Stimulated activated CD8-positive, alpha-beta memory T cell treated with anti-CD3 and anti-CD28 coated beads, Interleukin-4, amount 100 ng/mL, for 1 hour (primary cell): ENCODE measurements at places on chromosomes 4 and X.

- no peak for DNase-seq
Observed at GRCh38 chrX:13081395-13082205, 37.2 kb upstream of the FAM9C start.

DNA sequence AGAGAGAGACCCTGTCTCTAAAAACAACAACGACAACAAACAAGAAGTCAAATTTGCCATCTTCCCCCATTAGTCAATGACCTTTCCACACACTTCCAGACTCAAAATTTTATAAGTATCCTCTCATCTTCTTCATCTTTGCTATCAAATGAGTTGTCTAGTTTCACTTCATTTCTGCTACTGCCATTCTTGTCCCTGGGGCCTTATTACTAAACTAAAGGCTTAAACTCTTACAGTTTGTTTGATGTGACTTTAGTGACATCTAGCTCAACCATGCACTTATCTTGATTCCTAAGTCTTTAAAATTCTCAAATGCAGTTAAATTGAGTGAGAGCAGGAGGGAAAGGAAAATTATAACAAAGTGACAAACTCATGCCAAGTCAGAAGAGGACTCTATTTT, 271.8 kb upstream of the GK2 start:
- no peak for DNase-seq

DNA sequence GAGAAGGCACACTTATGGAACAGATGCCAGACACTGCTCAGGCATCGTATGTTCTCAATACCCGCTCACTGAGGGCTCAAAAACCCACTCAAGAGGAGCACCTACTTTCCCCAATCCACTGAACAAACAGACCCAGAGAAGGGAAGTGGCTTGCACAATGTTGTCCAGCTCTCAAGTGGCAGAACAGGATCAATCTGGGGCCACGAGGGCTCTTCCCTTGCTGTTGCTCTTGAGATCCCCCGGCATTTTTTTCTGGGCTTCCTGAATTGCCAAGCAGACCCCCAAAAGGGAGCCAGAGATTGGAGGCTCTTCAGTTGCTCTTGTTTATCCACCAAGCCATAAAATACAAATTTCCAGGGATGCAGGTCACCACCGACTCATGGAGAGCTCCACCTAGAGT, 35.7 kb downstream of the IDS start:
- no peak for DNase-seq

DNA sequence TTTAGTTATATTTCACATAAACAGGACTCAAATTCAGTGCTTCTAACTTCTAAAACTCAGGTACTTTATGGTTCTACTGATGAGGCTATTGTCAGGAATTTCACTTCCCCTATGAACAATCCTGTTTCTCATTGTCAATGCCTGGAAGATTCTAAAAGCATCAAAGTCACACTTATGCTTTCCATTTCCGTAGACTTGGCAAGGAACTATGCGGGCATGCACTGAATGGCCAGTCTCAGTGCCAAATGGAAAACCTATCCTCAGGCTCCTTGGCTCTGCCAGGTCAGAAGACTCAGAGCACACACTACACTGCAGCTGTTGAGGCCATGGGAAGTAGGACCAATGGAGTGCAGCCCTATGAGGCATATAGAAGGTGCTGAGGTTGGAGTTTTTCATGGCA, 97.0 kb upstream of the PTPN13 start:
- DNase-seq = no peak

GRCh38 chr4:123278755-123279154, 117.8 kb upstream of the SPRY1 start:
- no peak for DNase-seq

- DNase-seq = no peak
Observed at GRCh38 chrX:71604141-71604540, 14.2 kb downstream of the CXCR3 start.

GRCh38 chr4:118835571-118836300, at the start of gene SEC24D:
SEC24D (minus strand) TSS chr4:118836126; CDS start chr4:118833696, 2,430 bp downstream.
- DNase-seq = peak; percentile 61

GRCh38 chr4:39668887-39669286, 29.0 kb upstream of the UBE2K start:
- DNase-seq = no peak

DNA sequence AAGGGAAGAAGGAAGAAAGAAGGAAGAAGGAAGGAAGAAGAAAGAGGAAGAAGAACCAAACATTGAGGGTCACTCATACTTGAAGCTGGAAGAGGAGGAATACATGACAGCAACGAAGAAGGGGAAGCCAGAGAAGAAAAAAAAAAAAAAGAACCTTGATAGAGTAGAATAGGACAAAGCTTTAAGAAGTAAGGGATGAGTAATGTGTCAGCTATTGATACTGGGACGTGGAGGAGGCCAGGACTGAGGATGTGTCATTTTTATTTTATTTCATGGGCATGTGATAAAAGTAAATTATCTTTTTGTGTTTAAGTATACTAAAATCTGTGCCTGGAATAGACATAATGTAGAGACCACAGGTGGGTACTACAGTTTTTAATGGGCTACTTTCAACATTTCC, 6.4 kb downstream of the EDA2R start:
- DNase-seq = no peak

GRCh38 chr4:102639598-102639997, 121.2 kb downstream of the MANBA start:
- DNase-seq = no peak

DNA sequence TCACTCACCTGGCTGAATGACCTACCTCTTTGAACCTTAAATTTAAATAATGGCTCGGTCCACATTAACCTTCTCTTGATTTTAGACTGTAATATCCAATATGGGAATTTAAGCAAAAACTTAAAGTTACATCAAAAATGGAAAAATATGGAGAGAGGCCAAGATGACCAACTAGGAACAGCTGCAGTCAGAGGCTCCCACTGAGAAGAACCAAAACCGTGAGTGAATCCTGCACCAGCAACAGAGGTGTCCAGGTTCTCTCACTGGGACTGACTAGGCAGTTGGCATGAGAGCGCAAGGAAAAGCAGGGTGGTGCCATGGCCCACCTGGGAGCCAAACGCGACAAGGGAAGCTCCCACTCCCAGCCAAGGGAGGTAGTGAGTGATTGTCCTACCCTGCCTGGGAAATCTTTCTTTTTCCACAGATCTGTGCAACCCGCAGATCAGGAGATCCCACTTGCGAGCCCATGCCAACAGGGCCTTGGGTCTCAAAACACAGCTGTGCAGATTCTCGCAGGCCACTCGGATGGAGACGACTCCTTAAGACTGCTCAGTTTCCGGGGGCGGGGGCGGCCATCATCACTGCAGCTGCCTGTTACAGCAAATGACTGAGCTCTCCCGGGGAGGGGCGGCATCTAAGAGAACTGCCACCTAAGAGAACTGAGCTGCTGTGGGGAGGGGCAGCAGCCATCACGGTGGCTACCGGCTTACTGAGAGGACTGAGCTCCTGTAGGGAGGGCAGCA, 343.4 kb downstream of the DMD start:
- DNase-seq = no peak

- DNase-seq = no peak
Observed at GRCh38 chr4:95272797-95273196, 276.0 kb downstream of the UNC5C start.

GRCh38 chr4:3790006-3790561, 23.9 kb downstream of the ADRA2C start:
- DNase-seq = no peak

- DNase-seq = no peak
Observed at GRCh38 chr4:152364883-152365282, 171.0 kb downstream of the FBXW7 start.

- no peak for DNase-seq
Observed at GRCh38 chr4:2931512-2932301, 31.5 kb downstream of the NOP14 start.

- DNase-seq = no peak
Observed at GRCh38 chr4:15965325-15965724, 2.4 kb upstream of the FGFBP2 start.

- no peak for DNase-seq
Observed at GRCh38 chrX:33252306-33252825, 41.0 kb upstream of the DMD start.

GRCh38 chr4:5711479-5712184, 631 bp downstream of the EVC start:
- DNase-seq = no peak

GRCh38 chr4:155944516-155944915, 9.2 kb downstream of the CTSO start:
- DNase-seq = no peak

GRCh38 chr4:128390475-128390996, 102.9 kb upstream of the PGRMC2 start:
- no peak for DNase-seq

- DNase-seq = no peak
Observed at GRCh38 chrX:437661-438390, 51.1 kb upstream of the PPP2R3B start.

- no peak for DNase-seq
Observed at GRCh38 chr4:134691915-134692314, 490.3 kb upstream of the PABPC4L start.
